Activated CD8-positive, alpha-beta memory T cell treated with anti-CD3 and anti-CD28 coated beads for 1 hour (primary cell): ENCODE measurements at places on chromosomes 3 and 15.
A peak's percentile ranks its signal among the peaks of the same experiment; 100 is the strongest.

- DNase-seq = no peak
These were observed 152.7 kb downstream of the SHOX2 start for GRCh38 chr3:157953565-157953964.

GRCh38 chr3:104805508-104805907, 561.2 kb upstream of the ALCAM start:
- no peak for DNase-seq

DNA sequence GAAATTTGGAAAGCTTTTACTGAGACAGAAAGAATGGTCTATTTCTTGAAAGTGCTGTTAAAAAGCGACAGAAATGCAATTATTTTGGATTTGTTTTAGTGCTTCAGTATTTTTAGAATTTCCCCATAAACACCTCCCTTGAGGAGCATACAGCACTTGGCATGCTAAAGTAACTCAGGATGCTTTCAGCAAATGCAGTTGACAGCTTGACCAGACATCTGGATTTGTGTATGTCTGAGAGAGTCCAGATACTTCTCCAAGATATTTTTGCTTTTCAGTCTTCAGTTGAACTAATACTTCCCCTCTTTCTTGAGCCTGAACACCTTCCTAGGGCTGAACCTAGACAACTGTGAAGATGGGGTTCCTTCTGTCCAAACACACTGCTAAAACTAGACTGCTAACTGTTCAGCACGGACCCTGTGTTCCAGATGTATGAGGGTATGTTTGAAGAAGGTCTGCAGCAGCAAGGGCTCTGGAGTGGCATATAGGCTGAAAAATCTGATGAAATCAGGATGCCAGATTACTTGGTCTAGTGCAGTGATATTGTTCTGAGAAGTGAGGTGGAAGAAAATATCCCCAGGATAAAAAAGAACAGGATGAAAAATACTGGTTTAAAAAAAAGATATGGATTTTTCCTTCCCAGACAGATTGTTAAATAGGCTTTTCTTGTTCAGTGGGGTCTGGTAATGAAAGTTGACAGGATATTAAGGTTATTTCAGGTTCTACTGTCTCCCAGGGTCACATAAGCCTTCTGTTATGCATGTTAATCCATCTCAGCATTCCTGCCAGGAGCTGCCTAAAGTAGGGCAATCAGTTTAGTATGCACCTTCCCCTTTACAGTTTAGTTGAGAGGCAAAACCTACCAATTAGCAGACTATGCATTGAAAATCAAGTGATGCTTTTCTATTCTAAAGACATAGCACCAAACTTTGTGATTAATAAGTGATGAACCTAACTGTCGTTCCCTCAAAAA, 516.9 kb upstream of the TBL1XR1 start:
- no peak for DNase-seq

DNA sequence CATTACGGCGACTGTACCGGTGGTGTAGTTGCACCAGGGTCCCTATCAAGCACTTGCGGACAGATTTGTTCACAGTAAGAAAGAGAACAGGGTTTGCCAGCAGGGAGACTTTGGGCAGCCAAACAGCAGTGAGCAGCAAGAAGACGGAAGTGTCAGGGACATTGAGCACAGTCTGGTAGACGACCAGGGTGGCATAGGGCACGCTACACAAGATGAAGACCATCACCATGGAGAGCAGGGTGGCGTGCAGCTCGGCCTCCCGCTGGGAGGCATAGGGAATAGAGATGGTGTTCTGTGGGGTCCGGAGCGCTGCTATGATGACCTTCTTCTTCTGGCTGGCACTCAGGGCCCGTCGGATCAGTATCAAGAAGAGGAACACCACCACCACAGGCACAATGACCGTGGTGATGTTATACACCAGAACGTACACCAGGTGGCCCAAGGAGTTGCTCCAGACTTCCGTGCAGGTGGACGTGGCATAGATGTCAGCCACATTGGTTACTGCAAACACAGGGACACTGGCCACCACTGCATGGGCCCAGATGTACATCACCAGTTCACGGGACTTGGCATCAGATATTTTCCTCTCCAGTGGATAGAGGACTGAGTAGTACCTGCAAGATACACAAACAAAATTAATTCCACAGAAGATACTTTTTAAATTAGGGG, 19.1 kb upstream of the FSIP1 start:
- DNase-seq = no peak

GRCh38 chr3:104198131-104198530, 1168.6 kb upstream of the ALCAM start:
- no peak for DNase-seq

- no peak for DNase-seq
These were observed 31.6 kb upstream of the COPB2 start for GRCh38 chr3:139421040-139421439.

- no peak for DNase-seq
These were observed 143.0 kb upstream of the CTDSPL start for GRCh38 chr3:37718632-37719031.

GRCh38 chr15:69762373-69763148, 309.9 kb downstream of the RPLP1 start:
- DNase-seq = no peak

DNA sequence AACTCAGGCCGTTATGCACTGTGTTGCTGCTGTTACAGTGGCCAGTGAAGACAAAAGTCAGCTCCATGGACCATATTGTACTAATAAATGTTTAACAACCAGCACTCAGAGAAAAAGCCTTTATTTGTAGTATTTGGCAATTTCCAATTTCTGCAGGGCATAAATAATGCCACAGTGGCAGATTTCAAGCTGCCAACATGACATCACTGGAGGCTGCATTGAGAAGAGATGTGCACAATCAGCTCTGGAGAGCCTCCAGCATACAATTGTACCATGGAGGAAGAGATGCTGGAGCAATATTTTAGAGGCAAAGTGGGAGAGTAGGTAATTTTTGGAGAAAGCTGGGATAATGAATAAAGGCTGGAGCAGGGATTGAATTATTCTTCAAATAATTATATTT, 9.7 kb upstream of the ALCAM start:
- no peak for DNase-seq

GRCh38 chr3:193774272-193774915, 181.4 kb downstream of the OPA1 start:
- no peak for DNase-seq

DNA sequence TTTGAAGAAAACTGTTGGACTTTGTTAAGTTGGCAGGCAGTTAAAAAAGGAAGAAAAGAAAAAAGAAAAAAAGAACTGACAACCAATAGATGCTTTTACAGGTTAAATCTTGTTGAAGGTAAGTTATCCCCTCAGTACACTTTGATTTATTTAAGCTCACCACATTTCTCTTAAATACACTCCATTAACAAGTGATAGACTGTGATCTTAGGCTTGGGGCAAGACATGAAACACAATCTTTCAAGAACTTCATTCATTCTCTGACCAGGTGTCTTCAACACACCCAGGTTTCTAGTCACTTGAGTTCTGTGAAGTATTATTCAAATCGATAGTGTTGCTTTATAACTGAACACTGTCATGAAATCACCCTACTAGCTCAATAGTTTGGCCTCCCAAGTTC, 751.9 kb downstream of the ROBO1 start:
- no peak for DNase-seq

- DNase-seq = peak; percentile 77
These were observed 32.9 kb downstream of the B3GNT5 start for GRCh38 chr3:183285828-183286457.

DNA sequence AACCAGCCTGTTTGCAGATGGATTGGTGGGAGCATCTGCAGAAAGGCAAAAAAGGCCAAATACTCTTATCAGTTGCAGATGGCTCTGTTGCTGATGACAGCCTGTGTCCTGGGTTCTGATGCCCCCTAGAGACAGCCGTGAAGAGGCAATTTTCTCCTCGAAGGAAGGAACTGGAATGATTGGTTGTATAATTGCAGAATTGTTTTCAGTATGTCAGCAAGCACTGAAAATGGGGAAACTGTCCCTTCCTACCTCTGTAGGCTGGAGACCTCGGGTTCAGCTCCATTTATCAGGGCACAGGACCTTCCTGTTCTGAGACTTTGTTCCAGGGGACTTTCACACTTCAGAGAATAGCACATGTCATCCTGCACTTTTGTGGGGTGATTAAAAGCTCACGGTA, 103.0 kb downstream of the PGPEP1L start:
- DNase-seq = no peak

GRCh38 chr15:87743562-87743961, 513.0 kb downstream of the NTRK3 start:
- no peak for DNase-seq

DNA sequence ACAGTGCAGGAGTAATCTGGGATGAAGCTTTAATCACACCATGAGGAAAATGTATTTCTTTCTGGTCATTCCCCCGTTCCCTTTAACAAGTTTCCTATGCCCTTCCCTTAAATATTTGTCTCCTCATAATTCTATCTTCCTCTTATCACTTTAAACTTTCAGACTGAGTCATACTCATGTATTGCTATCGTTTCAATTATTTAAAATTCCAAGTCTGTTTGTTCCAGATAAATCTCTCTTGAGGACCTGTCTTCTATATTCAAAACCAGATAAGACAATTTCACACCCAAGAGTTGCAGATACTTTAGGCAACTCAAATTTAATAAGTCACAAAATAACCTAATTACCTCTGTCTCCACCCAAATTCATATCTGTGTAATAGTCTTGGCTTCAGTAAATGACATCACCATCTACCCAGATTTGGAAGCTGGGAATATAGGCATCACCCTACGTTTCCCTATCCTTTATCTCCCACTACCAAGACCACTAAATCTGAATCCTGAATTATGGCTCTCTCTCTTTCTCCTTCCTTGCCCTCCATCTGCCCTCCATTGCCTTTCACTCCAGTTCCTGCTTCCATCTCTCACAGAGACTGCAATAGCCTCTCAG, 220.1 kb downstream of the PYDC2 start:
- DNase-seq = no peak

GRCh38 chr3:190064112-190064511, 56.6 kb downstream of the P3H2 start:
- no peak for DNase-seq

DNA sequence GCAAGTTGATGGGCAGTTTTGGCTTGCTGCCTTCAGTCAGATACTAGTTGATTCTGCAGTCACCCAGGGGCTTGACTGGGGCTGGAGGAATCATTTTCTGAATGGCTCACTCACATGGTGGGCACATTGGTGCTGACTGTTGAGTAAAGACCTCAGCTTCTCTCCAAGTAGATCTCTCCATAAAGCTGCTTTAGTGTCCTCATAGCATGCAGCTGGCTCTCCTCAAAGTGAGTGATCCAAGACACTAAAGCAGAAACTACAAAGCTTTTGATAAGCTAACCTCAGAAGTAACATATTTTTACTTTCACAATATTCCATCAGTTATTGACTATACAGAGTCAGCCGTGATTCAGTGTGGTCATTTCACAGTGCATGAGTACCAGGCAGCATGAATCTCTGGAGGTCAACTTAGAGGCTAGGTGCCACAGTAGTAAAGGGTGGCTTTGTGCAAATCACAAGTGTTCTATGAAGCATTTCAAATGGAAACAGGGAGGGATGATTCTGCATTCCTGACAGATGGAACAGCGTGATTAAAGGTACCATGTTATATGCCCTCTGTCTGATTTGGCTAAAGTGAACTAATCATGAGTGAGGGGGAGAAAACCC, 24.3 kb upstream of the ATP8B4 start:
- no peak for DNase-seq
